ENCODE measurements at places on chromosomes 2 and 18.

GRCh38 chr2:69132960-69133590 is 120.1 kb downstream of the ANTXR1 start:
- no peak for DNase-seq

GRCh38 chr2:65407240-65407639 is 25.2 kb downstream of the SPRED2 start:
- DNase-seq, result no peak

- DNase-seq, result no peak
Observed at GRCh38 chr2:98509542-98510321, 65.1 kb downstream of the INPP4A start.

- no peak for DNase-seq
Observed at GRCh38 chr2:128196026-128196425, 105.0 kb downstream of the UGGT1 start.

DNA sequence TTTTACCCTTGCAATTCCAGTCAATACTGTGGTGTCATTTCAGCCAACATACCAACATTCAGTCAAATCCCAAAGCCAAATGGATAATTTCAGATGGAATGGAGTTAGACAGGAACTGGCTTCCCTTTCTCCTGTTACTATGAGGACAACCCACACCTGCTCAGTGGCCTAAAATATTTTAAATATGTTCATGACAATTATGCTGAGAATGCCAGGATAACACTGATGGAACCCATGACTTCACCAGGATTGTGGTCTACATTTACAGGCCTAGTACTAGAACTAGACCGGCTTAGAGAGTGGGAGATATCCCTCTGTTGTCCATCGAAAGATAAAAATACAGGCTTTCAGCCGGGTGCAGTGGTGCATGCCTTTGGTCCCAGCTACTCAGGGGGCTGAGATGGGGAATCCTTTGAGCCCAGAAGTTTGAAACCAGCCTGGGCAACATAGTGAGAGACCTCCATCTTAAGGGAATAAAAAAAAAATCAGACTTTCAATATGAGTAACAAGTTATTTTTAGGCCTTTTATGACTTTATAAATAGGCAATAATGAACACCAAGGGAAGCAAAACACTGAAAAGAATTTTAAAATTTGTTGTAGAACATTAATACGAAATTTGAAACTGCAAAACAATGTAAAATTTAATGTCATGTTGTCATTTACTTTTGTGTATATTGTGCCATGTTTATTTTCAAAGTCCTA is 14.2 kb downstream of the GPATCH11 start:
- no peak for DNase-seq

DNA sequence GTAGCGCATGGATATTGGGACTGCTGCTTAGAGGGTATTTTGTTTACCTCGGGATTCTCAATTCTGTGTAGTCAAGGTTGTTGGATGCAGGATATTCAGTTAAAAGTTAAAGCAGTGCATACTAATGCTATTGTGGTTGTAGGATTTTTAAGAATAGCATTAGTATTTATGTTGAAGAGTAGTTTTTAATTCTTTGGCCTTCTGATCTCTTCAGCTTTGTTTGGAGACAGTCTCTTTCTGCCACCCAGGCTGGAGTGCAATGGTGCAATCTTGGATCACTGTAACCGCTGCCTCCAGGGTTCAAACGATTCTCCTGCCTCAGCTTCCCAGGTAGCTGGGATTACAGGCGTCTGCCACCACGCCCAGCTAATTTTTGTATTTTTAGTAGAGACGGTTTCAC is 1.5 kb downstream of the RHBDD1 start:
- no peak for DNase-seq

DNA sequence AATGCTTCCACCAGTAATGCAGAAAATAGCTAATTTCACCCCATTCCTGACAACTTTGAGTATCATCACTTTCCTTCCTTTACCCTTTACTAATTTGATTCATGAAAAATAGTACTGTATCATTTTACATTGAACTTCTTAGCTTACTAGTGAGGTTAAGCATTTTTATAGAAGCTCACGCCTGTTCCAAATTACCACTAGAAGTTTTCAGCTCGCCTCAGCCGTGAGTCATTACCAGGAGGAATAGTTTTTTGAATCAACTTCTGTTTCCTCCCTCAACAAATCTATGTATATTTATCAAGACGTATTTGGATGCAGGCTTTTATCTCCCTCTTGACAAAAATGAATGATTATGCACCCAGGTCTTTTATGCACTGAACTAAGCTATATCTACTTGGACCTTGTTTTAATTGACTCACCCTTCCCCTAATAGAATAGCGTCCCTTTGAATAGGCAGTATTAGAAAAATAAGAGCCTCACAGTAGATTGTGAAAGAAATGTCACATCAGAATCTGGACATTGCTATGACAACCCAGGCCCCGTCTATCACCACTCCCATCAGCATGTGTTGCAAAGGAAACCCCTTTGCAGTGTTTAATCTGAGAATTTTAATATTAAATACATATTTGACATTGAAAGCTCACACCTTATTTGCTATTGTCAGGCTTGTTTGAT is 207.4 kb upstream of the NRP2 start:
- no peak for DNase-seq

DNA sequence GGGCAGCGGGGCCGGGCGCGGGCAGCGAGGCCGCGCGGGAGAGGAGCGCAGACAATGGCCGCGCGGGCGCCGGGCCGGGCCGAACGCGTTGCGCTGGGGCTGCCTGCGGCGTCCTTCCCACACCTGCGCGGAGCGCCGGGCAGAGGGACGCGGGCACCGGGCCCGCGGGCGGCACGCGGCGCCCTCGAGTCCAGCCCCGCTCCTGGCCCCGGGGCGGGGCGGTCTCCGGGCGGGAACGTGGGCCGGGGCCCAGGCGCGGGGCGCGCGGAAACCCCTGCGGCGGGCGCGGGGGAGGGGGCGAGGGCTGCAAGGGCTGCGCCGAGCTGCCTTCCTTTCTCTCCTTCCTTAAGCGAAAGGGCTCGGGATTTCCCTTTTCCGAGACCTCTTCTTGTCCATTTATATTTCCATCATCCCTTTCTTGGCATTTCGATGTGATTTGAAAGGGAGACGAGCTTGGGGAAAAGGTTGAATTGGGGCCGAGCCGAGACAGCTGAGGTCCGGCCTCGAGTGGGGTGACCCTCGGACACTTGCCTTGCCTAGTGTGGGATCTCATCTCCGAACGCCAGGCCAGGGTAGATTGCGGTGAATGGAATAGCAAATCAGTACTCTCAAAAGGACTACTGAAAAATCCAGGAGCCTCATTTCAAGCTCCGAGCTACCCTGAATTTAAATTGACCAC is 676 bp downstream of the KLHL23 start:
- DNase-seq, result no peak

DNA sequence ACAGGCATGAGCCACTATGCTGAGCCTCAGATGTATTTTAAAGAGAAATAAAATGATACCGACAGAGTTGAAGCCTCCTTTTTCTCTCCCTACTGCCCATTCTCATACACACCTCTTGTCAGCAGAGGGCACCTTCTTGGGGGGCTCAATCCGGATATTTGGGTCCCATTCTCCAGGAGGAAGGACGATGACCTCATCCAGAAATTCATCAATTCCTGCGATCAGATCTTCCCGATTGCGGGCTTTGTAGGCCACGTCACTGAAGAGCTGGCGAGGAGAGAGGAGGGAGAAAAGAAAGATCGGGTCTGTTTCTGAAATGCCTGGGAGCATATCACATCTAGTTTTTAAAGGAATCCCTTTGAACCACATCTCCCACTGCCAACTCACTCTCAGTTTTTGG is 54.4 kb downstream of the MTHFD2 start:
- DNase-seq, result no peak
